ENCODE measurements at places on chromosomes 12 and 14.

DNA sequence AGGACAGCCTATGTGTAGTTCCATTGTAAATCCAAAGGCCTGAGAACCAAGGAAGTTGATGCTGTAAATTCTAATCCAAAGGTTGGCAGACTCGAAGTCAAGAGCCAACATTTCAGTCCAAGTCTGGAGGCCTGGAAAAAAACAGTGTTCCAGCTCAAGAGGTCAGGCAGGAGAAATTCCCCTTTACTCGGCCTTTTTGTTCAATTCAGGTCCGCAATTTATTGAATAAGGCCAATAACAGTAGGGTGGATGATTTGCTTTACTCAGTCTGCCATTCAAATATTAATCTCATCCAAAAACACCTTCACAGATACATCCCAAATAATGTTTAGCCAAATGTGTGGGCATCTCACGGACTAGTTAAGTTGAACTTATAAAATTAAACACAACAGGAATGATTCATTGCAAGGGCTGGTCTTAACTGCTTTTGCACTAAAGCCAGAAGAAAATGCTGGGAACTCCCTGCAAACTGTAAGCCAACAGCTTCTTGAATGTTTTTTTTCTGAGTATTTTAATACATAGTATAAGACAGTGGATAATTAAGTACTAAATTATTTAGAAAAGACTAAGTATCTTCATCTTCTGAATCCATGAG is 197.4 kb upstream of the GARIN6 start:
- DNase-seq = no peak

DNA sequence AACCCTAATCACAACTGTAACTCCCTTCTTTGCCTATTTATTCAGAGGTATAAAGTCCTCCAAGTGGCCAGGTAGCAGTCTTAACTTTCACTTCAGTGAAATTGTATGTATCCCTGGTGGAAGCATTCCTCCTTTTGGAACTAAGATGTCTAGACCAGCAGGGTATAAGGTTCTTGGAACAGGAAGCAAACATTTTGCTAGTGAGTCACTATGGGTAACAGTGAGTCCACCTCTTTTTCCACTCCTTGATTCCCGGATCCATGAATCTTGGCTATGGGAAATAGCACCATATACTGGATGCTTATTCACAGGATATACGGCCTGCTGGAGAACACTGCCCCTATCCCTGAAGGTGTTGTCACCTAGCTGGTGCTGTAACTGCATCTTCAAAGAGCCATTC is 80.2 kb downstream of the KCNA5 start:
- peak; percentile 25 for DNase-seq

GRCh38 chr14:60975551-60975950 is 5.3 kb downstream of the TRMT5 start:
- no peak for DNase-seq

GRCh38 chr14:31937730-31938346 is 139.3 kb upstream of the ARHGAP5 start:
- peak; percentile 64 for DNase-seq

GRCh38 chr12:96120359-96121100 is 73.6 kb upstream of the ELK3 start:
- no peak for DNase-seq

- no peak for DNase-seq
These were observed 218.8 kb downstream of the KITLG start for GRCh38 chr12:88361493-88361892.

DNA sequence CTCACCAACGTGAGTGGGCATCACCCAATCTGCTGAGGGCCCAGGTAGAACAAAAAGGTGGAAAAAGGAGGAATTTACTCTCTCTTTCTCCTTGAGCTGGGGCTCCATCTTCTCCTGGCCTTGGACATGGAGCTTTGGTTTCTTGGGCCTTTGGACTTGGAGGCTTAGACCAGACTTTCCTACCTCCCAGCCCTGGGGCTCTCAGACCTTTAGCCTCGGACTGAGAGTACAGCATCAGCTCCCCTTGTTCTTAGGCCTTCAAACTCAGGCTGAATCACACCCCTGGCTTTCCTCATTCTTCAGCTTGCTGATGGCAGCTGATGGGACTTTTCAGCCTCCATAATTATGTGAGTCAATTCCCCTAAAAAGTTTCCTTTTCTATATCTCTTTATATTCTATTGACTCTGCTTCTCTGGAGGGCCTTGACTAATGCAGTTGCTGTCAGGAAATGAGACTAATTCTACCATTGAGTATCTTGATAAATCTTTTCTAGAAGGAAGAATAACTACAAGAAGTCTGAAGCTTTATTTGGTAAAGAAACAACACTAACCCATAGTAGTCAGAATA is 15.9 kb upstream of the CLEC4E start:
- DNase-seq = no peak

- no peak for DNase-seq
These were observed 184.4 kb downstream of the TMEM132D start for GRCh38 chr12:129719416-129719815.

GRCh38 chr12:26643532-26644315 is 189.3 kb downstream of the ITPR2 start:
- no peak for DNase-seq

DNA sequence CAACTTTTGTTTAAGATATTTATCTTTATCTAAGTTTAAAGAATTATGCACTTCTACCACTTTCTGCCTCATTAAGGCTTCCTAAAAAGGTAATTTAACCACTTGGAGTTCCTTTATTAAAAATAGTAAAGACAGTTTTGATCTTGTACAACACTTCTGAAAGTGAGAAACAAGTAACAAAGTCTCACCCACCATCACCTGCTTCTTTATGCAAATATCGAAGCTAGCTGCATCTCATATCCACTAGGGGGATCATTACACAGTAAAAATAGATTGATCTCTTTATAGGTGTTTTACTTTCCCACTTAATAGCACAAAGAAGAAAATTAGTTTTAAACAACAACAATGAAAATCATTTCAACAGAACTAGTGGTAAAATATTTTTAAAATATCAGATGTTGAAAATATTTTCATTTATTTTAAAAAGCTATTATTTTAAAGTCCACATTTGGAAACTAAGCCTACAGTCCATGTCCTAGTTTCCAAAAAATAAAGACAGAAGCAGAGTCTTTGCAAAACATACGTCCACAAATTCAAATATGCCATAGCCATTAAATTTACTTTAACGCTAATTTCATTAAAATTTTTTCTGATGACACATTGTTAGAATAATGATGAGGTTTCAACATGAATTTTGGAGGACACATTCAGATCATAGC is 160.0 kb upstream of the SOX5 start:
- no peak for DNase-seq

DNA sequence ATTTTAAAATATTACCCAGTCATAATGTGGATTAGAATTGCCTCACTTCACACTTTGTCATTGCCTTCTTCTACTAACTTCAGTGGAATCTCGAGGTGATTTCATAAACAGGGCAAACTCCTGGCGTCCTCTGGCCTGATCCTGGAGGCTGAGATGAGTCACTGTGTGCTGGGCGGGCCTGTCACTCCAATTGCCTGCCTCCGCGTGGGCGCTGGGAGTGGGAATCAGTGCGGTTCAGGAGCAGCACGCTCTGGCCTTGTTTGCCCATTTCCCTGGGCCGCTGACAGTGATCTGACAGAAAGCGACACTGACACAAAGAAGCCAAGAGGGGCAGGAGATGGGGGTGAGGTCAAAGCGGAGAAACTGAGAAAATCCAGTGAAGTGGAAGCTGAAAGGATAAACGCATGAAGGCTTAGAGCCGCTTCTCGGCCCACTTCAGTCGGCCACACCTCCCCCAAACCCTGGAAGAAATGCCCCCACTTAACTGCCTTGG is 29.7 kb downstream of the LGR5 start:
- peak; percentile 27 for DNase-seq

DNA sequence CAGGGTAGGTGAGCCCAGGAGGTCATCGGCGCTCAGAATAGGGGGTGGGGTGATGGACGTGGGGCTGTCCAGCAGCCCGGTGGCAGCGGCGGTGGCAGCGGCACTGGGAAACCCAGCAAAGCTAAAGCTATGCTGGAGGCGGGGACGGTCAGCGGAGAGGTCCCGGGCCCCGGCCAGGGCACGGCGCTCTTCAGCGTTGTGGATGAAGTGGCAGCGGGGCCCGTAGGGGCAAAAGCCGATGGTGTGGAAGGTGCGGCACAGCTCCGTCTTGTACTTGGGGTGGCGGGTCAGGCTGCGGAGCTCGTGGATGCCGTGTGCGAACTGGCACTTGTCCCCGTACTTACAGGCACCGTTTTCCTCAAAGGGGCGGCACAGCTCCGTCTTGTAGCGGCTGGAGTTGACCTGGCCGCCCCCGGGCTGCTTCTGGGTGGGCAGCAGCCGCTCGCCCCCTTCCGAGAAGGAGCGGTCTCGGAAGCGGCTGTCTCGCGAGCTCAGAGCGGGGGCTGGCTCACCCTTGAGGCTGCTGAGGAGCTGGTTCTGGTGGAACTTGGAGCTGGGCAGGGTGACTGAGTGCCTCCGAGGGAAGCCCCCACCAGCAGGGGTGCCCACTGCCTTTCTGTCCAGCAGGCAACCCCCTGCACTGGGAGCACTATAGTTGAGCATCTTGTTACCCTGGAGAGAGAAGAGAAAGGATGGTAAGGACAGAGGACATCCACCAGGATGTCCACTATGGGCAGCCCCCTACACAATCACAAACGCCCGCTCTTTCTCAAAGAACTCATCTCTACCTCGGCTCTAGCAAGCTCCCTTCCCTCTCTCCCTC is 2.8 kb downstream of the ZFP36L1 start:
- DNase-seq = no peak

DNA sequence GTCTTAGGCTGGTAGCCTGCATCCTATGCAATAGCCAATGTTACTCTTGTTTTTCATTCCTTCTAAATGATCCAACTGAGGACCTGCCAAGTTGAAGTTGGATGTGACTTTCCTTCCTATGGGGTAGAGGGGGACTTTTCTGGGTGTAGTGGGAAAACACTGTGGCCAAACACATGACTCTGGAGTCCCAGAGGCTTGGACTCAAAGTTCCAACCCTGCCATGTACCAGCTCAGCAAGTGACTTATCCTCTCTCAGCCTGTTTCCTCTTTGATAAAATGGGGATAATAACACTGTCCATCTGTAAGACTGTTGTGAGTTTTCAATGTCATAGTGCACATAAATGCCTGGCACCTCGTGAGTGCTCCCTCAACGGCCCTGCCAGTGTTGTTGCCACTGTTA is 97.0 kb downstream of the ZFP36L1 start:
- DNase-seq = no peak

DNA sequence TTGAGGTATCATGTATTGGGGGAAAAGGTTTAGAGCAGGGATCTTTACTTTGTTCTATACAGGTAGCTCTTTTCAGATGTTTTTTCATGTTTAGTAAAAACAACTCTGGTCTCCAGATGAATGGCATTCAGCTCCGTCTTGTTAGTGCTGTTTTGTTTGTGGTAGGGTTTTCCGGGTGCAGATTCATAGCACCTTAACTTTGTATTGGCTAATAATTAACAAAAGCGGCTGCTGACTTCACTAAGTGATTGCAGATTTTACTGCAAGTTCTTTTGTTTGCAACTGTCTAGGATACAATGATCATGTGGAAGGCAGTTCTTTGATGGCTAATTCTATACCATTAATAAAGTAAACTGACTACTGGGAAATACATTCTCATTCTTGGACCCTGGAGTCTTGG is 32.2 kb upstream of the BHLHE41 start:
- DNase-seq = no peak

GRCh38 chr12:124543590-124544310 is 23.7 kb downstream of the NCOR2 start:
- DNase-seq = no peak

Measured in hepatic stellate cell (primary cell).